ENCODE measurements at places on chromosomes 16 and 17.

GRCh38 chr17:50963139-50963538, 97.0 kb upstream of the TOB1 start:
- DNase-seq, result no peak

DNA sequence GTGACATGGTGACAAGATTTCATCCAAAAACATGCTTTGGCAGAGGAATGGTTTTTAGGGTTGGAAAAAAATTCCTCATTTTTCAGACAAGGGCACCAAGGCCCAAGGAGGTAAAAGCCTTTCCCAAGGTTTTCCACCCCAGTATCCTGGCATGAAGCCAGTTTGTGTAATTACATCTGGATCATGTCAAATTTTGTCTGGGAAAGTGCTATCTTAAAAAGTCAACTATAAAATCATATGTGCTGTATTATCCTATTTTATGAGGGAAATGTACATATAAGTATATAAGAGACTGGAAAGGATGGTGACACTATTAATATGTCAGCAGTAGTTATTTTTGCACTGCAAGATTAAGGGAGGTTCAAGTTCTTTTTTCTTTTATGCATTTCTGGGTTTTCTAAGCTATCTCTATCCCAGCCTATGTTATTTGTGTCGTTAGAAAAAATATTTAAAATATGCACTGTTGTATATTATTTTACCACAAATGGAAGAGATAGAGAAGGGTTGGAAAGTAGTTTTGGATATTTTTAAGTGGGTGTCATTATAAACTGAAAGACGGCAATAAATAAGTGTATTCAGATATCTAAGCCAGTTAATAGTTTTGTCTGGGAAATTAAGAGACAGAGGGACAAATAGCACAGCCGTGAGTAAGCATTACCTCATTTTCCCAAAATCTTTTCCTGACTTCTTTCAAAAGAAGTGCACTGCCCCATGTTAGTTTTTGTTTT, 13.5 kb upstream of the FBXO47 start:
- DNase-seq, result no peak

DNA sequence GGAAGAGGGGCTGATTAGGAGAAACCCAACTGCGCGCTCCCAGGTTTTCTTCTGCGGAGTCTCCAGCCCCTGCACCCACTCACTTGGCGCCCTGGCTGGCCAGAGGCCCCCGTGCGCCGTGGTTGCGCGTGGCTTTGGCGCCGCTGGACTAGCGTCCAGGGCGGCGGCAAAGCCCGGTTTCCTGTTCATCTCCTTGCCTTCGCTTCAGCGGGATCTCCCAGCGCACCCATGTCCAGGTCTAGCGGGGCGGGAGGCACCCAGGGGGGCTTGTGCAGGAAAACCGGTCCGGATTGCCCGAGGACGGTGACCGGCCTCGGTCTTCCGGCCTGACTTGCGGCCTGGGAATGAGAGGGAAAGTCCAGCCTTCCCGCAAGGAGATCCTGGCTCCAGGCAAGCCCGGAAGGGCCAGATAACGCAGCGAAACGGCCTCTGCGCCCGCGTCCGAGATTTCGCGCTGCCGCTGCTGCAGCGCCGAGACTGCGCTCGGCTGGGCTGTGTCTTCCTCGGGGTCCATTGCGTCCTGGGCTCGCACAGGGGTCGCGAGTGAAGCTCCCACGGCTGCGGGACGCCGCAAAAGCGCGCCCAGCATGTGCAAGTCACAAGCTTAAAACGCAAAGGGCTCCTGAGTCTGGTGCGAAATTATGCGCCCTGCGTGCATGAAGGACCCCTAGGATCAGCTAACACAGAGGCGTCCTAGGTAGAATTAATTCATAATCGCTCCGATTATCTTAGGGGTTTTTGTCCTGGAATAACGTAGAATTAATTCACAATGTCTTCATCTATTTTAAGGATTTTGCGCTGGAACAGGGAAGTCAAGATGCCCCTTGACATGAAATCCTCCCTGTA, 5.7 kb downstream of the FOXF1 start:
- no peak for DNase-seq

- DNase-seq, result no peak
Observed at GRCh38 chr16:86609661-86610060, 31.3 kb downstream of the FOXL1 start.

DNA sequence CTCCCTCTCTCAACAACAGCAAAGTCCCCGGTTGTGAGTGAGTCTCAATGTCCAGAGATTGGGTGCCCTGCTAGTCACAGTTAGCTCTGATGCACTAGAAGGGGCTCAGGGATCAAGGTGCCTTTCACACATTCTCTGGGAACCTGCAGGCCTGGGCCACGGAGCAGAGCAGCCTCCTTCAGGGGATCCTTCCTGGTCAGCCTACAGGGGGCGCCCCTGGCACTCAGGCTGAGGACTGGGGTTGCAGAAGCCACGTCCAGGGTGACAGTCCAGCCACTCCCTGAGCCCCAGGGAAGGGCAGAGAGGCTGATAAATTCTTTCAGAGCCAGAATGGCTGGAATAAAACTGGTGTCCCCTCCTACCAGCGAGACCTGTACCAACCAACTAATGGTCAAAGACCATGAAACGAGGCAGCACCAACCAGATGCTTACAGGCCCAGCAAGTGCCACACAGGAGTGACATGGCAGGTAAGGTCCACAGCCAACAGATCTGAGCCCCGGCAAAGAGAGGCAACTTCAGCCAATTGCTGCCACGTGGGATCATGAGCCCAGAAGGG, 43.5 kb downstream of the ST3GAL2 start:
- peak; percentile 48 for DNase-seq

All from activated T-helper 1 cell treated with anti-CD3 and anti-CD28 coated beads, Interleukin-12 subunit alpha, Interleukin-12 subunit beta, Interleukin-2, Interleukin-4 antibody, amounts not matched to agents 30 ng/mL and 10 ng/mL and 1 ng/mL, durations not matched to agents 14 hours and 24 hours and 36 hours (primary cell).